H9 (cell line): ENCODE measurements at places on chromosomes 5 and 9.
A peak's percentile ranks its signal among the peaks of the same experiment; 100 is the strongest.

- DNase-seq: no peak
Observed at GRCh38 chr9:7439355-7439995, 360.1 kb downstream of the DMAC1 start.

GRCh38 chr5:32942225-32942989 lies 231.3 kb downstream of the NPR3 start:
- peak; percentile 32 for DNase-seq

GRCh38 chr5:113232667-113233066 lies 202.1 kb downstream of the TSSK1B start:
- DNase-seq: no peak

GRCh38 chr9:119556129-119556875 lies 187.1 kb upstream of the BRINP1 start:
- DNase-seq: peak; percentile 88

- DNase-seq: no peak
Observed at GRCh38 chr5:158843305-158843704, 256.4 kb downstream of the EBF1 start.

GRCh38 chr5:169753795-169754194 lies 116.7 kb downstream of the DOCK2 start:
- no peak for DNase-seq

DNA sequence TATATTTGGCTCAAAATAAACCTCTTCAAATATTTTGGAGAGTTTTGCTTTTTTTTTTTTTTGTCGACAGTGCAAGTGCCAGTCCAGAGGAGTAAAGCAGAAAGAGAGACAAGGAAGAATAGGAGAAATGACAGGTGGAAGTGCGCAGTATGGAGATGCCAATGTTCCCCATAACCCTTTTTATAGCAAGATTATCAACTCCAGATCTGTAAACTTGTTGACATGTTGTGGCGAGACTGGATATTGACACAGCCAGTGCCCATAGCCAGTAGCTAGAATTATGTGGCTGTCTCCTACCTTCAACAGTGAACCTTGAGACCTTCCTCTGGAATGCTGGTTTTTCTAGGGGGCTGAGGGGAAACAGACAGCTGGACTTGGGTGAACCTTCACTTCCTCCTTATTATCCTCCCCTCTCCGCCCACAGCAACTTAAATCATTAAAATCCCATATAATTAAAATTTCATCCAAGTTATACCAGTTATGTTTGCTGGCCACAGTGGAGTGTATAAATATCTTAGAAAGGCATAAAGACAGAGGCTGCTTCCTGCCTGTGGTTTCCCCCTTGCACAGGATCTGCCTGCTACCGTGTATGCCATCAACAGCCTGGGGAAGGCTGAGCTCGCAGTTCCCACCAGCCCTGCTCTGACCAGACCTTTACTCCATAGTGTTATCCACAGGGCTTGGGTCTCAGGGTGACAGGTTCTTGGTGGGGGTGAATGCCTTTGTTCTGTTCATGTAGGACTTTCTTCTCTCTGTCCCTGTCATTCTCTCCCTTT lies 112.3 kb upstream of the ANKH start:
- no peak for DNase-seq

DNA sequence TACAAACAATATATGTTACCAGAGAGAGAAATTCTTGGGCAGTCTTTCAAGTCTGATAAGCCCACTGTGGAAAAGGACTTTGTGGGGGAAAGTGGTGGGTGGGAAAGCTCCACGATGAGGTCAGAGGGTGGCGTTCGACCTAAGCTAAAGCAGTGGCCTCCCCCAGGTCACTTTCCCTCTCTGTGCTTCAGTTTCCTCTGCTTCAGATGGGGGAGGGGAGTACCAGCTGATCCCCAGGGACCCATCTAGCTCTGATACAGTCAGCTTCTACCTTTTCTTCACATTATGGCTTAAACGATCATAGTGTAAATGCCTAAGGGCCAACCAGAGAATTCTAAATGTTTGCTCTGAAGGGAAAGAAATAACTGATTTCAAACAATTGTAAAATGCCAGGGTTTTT lies 36.6 kb upstream of the ARSB start:
- no peak for DNase-seq

DNA sequence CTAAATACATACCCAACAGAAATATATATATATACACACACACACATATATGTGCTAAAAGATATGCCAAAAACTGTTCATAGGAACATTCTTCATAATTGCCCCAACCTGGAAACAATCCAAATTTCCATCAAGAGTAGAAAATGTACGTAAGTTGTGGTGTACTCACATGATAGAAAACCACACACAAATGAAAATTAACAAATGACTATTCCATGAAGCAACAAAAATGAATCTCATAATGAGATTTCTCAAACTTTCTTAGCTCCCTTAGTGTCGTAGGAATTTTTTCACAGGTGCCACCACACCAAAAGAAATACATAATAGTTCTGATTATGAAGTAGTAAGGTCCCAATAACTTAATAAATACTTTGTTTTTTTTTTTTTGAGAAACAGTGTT lies 7.8 kb downstream of the ATP10B start:
- DNase-seq: no peak

DNA sequence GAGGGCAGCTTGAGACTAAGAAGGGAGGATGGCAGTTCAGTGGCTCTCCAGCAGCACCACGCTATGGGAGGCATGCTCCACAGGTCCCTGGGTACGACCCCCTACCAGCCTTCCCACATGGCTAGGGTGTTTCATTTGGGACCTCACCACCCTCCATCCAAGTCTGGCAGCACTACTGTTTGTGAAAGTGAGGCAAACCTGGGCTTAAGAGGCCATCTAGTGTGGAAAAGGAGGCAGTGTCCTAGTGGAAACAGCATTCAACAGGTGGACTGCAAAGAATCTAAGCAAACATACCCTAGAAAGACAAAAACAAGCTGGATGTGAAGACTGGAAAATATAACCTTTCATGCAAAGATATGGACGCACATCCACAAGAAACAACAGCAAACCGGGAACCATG lies 4.8 kb upstream of the C5orf47 start:
- DNase-seq: peak; percentile 57

- DNase-seq: no peak
Observed at GRCh38 chr5:6875376-6875775, 162.1 kb downstream of the TENT4A start.
